ENCODE measurements at places on chromosomes 11 and 22. TPM values are rescaled to one million over a fixed set of nuclear protein-coding genes. Genes with fewer than 3 reads are reported as not detected.

LRP4 gene
- polyA plus RNA-seq, result 1.8 TPM

DNA sequence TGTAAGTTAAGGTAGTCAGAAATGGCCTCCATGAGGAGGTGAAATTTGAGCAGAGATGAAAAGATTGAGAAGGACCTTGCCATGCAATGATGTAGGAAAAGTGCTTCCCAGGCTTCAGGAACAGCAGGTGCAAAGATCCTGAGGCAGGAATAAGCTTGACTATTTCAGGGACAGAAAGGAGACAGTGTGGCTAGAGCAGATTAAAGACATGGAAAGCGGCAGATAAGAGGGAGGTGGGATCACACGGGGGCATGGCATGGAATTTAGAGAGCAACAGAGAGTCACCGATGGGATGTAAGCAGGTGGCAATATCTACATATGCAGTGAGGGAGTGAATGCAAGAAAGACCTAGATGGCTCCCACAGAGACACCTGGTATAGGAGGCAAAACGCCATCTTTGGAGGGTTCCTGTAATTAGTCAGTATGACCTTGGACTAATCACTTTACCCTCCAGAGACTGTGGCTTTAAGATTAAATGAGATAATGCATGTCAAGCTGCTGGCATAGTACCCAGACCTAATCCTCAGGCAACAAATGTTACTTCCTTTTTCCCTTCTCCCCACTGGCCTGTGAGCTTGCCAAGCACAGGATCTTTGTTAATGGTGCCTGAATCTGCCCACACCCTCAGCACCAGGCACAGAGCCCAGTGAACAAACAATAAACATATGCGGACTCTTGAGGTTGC is 24.6 kb upstream of the ACER3 start:
- DNase-seq, result no peak

DNA sequence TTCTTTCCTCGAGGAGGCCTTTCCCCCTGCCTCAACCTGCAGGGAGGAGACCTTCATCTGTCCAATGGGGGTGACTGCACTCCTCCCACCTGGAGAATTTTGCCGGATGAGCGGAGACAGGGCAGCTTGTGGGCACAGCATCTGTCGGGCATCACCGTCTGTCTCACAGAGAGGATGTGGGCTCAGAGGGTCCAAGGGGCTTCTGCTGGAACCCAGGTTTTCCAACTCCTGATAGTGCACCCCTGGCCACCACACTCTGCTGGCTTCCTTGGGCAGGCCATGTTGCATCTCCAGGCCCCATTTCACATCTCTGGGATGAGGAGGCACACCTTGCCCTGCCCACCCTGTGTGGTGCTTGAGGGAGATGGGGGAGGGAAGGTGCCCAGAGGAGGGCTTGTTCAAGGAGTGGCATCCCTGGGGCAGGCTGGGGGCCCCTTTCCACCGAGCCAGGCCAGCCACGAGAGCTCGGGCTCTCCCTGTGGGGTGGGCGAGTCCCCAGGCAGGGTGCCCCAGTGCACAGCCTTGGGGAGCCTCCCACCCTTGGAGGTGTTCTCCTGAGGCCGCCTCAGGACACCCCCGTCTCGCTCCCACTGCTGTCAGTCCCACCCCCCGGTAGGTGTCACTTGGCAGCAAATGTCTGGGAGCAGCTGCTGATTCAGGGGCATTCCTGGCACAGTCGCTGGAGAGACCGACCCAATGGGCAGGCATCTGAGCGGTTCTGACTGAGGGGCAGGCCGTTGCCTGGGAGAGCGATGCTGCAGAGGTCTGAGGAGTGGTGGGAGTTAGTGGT is 84.2 kb downstream of the MORC2 start:
- DNase-seq, result no peak

- no peak for DNase-seq
These were observed 62.3 kb upstream of the CCT8L2 start for GRCh38 chr22:16654882-16655281.

DNA sequence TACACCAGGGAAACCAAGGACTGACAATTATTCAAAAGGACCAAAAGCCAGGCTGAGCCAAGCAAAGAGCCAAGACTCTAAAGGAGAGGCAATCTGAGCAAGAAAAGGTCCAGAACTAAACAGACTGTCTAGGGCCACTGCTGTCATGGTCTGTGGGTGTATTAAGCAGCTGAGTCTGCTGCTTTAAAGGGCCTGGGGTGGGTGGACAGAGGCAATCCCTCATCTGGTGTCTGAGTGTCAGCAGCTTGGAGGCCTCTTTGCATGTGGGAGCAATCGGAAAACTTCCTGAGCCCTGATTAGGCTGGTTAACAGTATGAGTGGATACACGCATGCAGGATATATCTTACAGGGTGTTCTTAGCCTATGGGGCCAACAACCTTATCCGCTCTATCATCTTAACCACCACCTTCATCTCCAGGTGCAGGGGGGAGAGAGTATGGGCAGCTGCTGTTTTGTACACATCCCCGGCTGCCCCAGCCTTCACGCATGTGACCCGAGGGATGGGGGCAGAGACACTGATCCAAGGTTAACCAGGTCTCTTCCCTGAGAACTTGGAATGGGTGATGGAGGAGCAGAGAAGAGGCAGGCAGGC is 67.5 kb upstream of the TIMP3 start:
- DNase-seq, result no peak
